Right ventricle myocardium superior (tissue), 1 donor: ENCODE measurements at places on chromosomes 4 and X.

- no peak for DNase-seq
Observed at GRCh38 chr4:130043732-130044160, 947.8 kb downstream of the C4orf33 start.

GRCh38 chrX:101462892-101463291, 22.4 kb upstream of the ARMCX4 start:
- DNase-seq = no peak

- DNase-seq = no peak
Observed at GRCh38 chr4:7044137-7044930, 1.2 kb downstream of the TADA2B start.

DNA sequence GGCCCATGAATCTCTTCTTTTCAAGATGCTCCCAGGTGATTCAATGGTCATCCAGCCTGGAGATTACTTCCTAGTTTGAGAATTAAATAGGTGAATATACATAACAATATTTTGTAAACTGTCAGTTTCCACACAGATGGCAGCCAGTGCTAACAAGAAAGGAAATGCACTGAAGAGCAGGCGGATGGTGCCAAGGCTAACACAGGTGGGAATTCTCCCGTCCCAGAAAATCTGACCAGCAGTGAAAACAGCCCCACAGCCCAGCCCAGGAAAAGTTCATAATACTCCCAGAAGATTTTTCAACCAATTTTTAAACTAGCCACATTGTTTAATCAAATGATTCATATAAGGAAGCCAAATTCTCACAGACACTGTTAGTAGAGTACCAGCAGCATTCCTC, 387.2 kb upstream of the GATB start:
- DNase-seq = no peak

DNA sequence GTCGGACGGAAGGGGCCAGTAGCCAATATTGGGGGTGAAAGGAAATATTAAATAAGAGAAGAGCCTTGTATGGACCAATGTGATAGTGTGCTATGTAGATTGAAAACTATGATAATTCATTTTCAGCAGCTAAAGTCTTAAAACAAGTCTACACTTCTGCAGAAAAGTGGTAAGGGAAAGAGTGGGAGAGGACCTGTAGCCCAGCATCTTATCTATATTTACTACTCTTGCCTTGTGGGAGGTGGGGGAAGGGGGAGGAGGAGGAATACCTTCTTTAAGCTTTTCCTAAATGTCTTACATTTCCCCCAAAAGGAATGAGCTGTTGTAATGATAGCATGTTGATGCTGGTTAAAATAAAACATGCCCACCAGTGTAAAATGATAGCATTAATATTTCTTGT, 220.0 kb upstream of the SPRY1 start:
- no peak for DNase-seq

DNA sequence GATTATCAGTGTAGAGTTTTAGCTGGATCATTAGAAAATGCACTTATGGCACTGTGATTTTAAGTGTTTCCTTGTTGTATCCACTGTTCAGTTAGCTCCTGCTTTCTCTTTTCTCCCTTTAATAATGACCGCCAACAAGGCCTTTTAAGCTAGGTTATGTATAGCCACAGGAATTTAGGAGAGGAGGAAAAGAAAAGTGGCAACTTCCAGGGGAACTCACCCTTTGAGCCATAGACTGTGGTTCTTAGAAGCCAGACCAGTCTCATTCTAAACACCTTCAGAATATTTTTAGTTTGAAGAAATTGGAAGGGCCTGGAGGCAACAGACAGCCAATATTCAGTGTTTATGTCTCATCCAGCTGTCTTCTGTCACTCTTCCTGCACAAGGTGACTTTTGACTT, 6.1 kb downstream of the FGF2 start:
- no peak for DNase-seq

DNA sequence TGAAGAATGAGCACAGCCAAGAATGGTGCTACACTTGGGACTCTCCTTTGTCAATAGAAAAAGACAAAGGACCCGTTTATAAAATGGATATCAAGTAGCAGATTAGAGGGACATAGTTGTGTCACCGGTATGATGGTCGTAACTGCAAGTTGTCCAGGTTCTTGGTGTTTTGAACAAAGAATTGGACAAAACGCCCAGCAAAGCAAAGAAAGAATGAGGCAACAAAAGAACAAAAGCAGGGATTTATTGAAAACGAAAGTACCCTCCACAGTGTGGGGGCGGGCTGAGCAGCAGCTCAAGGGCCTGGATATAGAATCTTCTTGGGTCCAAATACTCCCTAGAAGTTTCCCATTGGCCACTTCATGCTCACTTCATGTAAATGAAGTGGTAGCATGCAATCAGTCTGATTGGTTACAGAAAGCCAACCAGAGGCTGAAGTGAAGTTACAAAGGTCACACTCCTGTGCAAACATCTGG, 54.7 kb downstream of the SHROOM3 start:
- no peak for DNase-seq

GRCh38 chr4:1080961-1081688, 32.2 kb downstream of the RNF212 start:
- DNase-seq = no peak

GRCh38 chrX:28126886-28127285, 145.6 kb upstream of the DCAF8L1 start:
- DNase-seq = no peak

DNA sequence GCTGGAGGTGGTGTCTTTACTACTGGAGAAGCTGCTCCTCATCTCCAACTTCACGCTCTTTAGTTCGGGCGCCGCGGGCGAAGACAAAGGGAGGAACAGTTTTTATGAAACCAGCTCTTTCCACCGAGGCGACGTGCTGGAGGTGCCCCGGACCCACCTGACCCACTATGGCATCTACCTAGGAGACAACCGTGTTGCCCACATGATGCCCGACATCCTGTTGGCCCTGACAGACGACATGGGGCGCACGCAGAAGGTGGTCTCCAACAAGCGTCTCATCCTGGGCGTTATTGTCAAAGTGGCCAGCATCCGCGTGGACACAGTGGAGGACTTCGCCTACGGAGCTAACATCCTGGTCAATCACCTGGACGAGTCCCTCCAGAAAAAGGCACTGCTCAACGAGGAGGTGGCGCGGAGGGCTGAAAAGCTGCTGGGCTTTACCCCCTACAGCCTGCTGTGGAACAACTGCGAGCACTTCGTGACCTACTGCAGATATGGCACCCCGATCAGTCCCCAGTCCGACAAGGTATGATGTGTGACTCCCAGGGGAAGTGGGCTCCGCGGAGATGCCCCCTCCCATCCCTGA, 634 bp downstream of the LRAT start:
- DNase-seq = no peak

GRCh38 chr4:84985952-84986351, 19.5 kb upstream of the WDFY3 start:
- no peak for DNase-seq

- DNase-seq = no peak
Observed at GRCh38 chrX:77299549-77299948, 147.6 kb upstream of the FGF16 start.

GRCh38 chr4:121885115-121885514, 14.8 kb upstream of the BBS7 start:
- DNase-seq = no peak

- DNase-seq = no peak
Observed at GRCh38 chr4:100796332-100796731, 278.5 kb upstream of the EMCN start.

- DNase-seq = no peak
Observed at GRCh38 chr4:81506731-81507130, 35.0 kb upstream of the RASGEF1B start.

DNA sequence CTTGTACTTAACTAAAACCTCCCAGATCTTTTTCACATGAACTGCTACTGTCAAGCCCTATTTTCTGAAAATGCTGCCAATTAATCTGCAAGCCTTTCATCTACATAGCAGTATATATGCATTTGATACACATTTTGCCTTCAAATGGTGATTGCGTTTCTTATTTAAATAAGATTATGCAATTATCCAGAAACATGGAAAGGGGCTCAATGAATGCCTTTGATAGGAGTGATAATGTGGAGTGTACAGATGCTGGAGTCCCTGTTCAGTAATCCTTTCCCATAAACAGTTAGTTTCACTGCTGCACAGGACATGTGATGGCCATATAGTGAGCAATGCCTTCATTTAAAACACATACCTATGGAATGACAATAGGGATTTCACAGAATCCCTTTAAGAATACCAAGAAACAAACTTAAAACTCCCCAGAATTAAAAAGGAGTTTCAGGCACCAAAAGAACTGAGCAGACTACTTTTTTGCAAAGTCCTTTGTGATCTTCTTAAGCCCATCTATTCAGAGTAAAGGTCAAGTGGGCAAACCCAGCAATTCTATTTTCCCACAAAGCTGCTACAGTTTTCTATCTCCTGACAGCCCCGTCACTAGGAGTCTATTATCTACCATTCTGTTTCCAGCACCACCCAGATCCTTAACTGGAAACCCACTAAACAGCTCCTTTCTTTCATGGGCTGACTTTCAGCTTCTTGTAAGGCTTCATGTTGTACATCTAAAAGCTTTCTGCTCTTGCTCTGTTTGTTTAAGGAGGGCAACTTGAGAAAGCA, 120.3 kb downstream of the UNC5C start:
- no peak for DNase-seq

DNA sequence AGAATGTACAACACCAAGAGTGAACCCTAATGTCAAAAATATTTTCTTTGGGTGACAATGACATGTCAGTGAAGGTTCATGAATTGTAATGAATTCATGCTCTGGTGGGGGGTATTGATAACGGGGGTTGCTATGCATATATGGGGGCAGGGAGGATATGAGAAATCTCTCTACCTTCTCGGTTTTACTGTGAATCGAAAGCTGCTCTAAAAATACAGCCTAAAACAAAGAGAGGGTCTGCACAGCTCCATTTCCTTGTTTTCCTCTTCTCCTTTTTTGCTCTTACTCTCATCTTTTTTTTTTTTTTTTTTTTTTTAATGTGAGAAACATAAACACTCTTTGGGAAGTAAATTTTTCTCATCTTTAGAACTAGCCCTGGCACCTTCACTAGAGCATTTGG, 85.8 kb downstream of the DCTD start:
- no peak for DNase-seq

GRCh38 chr4:80417019-80417418, 81.5 kb downstream of the CFAP299 start:
- no peak for DNase-seq

GRCh38 chr4:53500546-53500945, 90.7 kb downstream of the LNX1 start:
- no peak for DNase-seq

DNA sequence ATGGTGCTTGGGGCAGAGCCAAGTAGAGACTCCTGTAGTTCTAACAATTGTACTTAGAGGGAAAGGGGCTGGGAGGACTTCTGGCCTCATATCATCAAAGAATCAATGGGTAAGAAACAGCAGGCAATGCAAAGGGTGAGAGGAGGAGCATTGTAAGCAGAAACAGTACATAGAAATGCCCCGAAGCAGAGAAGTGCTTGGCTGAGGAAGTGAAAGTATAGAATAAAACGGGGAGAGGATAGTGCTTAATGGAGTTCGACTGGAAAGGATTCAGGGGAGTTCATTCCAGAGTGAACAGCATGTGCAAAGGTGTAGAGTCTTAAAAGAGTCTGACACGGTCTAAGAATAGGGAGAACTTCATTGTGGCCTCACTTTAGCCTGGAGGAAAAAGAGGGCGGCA, 103.0 kb downstream of the SYNPO2 start:
- DNase-seq = no peak

DNA sequence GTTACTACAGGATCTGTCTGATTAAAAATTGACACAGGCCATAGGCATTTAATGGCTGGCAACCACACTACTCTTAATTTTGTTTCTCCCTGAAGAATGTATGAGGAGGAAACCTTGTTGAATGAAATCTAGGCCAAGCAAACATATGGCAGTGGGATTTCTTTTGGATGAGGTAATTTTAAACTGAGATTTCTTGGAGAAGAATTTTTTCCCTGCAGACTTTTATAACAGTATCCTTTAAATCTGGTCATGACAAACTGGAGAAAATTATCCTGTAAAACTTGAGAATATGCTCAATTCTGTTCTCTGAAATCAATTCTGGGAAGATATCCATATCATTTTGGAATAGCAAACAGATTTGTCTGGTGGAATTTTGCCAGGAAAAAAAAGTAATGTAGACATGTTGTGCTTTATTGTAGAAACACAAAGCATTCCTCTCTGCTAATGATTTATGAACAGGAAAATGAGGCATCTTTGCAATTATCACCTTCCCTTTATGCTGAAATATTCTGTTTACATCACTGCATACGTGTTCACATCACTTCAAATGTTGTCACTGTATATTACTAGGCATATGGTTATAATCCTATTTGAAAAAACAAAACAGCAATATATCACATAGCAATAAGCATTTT, 108.3 kb upstream of the ARSJ start:
- no peak for DNase-seq

- DNase-seq = peak; percentile 72
Observed at GRCh38 chr4:83548151-83548905, 12.4 kb downstream of the GPAT3 start.

- DNase-seq = no peak
Observed at GRCh38 chr4:164888096-164888715, 11.2 kb downstream of the APELA start.

DNA sequence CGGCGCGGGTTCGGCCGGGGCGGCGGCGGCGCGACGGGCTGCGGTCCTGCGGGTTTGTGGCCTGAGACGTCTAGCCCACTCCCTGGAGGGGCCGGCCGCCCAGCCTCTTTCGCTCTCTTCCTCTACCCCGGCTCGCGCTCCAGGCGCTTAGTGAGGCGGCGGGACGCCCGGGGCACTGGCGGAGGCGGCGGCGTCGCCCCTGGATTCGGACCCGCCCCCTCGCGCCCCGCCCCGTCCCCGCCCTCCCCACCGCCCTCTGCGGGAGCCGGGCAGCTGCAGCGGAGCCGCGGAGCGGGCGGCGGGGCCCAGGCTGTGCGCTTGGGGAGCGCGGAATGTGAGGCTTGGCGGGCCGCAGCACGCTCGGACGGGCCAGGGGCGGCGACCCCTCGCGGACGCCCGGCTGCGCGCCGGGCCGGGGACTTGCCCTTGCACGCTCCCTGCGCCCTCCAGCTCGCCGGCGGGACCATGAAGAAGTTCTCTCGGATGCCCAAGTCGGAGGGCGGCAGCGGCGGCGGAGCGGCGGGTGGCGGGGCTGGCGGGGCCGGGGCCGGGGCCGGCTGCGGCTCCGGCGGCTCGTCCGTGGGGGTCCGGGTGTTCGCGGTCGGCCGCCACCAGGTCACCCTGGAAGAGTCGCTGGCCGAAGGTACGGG, at the start of gene BMP2K:
Gene BMP2K (plus strand): TSS at position 272 of the 650 bp plus-strand sequence. CDS start 194 bp downstream, at position 466.
- DNase-seq = peak; percentile 89

DNA sequence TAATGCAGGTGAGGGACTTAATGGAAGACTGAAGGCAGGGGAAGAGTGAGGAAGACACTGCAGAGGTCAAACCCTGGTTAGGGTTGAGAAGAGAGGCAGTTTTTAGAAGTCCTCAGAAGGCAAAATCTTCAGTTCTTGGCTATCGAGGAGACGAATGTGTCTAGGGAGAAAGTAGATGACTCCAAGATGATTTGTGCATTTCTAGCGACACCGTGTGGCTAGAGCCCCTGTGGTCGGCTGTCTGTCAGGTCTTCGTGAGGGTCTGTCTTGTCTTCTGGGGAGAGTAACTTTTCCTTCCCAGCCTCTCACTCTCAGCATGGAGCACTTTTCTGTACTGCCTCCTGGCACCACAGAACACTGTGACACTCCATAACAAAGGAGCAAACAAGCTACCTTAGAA, 458.1 kb downstream of the STIM2 start:
- DNase-seq = no peak
